ENCODE measurements at places on chromosomes 12 and 14. TPM values are rescaled to one million over a fixed set of nuclear protein-coding genes. Genes with fewer than 3 reads are reported as not detected.

- no peaks in the 10 kb centered on the region for H3K4me1 ChIP-seq
- H3K27me3 ChIP-seq = no peaks in the 10 kb centered on the region
- H3K27ac ChIP-seq = no peak overlapping the region
Measured at GRCh38 chr14:55688566-55688965, 108.6 kb downstream of the KTN1 start.

- H3K4me1 ChIP-seq = no peaks in the 10 kb centered on the region
- H3K4me3 ChIP-seq = no peak overlapping the region
- no peaks in the 10 kb centered on the region for H3K27me3 ChIP-seq
- DNase-seq = no peak
Measured at GRCh38 chr12:67237231-67237630, 31.9 kb upstream of the CAND1 start.

- H3K4me3 ChIP-seq = no peak overlapping the region
- H3K36me3 ChIP-seq = no peaks in the 10 kb centered on the region
- no peak overlapping the region for H3K27ac ChIP-seq
- DNase-seq = no peak
- peaks cover 17% of the 10 kb centered on the region for H3K27me3 ChIP-seq
Measured at GRCh38 chr12:113070117-113070906, 13.8 kb downstream of the DTX1 start.

- no peaks in the 10 kb centered on the region for H3K36me3 ChIP-seq
- no peak overlapping the region for H3K4me3 ChIP-seq
- H3K27ac ChIP-seq = peak overlapping the region; percentile 54
- no peaks in the 10 kb centered on the region for H3K4me1 ChIP-seq
Measured at GRCh38 chr12:11731455-11731854, 82.0 kb downstream of the ETV6 start.

- H3K36me3 ChIP-seq = no peaks in the 10 kb centered on the region
- H3K27ac ChIP-seq = no peak overlapping the region
- H3K27me3 ChIP-seq = no peaks in the 10 kb centered on the region
- no peak overlapping the region for H3K4me3 ChIP-seq
- DNase-seq = no peak
Measured at GRCh38 chr12:32811686-32812392, 56.1 kb upstream of the YARS2 start.

DNA sequence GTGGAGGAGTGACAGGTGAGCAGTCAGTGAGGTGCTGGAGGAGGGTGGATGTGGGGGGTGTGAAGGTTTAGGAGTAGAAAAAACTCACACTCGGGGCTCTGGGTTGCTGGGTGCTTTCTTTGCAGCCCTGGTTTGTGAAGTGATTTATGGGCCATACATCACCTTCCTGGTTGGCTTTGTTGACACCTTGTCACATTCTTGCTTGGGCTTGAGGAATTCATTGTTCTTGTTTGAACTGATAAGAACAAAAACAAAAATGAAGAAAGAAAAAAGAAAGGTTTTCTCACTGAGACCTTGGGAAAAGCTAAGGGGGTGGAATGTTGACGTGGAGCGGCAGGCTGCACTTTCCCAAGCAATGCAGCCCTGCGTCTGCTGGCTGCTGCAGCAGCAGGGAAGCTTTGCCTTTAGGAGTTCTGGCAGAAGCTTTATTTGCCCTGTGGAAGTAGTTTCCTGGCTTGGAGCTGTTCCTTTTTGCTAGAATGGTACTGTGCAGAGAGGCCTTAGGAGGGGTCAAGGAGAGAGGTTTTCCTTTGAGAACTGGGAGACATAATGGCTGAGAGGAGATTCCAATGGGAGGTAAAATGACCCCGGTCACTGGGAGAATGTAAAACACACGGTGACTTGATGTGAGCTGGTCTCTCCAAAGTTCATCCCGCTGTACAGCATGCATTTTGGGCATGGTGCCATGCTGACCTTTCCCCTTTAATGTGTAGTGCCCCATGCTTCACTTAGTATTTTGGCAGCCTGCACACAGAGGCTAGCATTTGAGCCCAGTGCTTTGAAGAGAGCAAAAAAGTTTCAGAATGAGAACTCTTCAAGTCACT, 52.8 kb downstream of the HMGA2 start:
- H3K27ac ChIP-seq = no peak overlapping the region
- no peaks in the 10 kb centered on the region for H3K4me1 ChIP-seq
- no peaks in the 10 kb centered on the region for H3K27me3 ChIP-seq
- no peak for DNase-seq
- no peaks in the 10 kb centered on the region for H3K36me3 ChIP-seq

DNA sequence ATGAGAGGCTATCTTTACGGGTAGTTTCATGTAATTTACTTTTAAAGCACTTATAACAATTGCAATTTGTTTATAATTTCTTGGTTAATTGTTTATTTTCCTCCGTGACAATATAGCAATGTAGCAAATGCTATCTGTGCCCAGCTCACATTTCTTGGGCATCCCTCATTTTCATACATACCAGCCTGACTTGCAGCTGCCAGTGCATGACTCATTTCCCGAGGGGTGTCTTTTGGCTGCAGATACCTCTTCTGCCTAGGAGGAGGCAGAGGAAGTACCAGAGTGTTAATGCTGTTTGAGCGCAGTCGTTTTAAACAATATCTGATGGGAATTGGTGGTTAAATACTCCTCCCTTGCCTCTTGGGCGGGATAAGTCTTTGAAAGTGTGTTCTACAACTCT, 104.2 kb upstream of the ABCD2 start:
- no peak overlapping the region for H3K27ac ChIP-seq
- DNase-seq = no peak
- no peaks in the 10 kb centered on the region for H3K36me3 ChIP-seq

The MSRB3 gene
- 28.0 TPM for polyA plus RNA-seq

All from left lung (tissue), 14 donors.